ENCODE measurements at places on chromosomes 4 and X.

- DNase-seq: no peak
Measured at GRCh38 chr4:33111117-33111516, 2390.9 kb downstream of the PCDH7 start.

- DNase-seq: no peak
Measured at GRCh38 chr4:172740434-172740833, 428.2 kb upstream of the GALNT7 start.

DNA sequence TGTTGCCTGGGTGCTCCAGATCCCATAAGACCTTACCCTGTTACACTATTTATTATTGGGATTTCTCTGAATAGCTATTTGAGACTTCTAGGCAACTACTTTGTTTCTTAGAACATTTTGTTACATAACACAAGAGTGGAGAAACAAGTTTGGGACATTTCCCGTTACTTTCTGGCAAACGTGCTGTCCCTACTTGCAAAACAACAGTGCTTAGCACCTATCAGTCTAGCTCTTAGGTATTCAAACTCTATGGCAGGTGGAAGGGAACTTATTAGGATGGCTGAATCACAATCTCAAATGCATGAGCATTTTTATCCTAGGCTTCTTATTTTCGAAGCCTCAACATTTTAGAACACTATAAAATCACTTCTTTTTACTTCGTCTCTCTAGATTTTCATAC is 613.6 kb downstream of the DMD start:
- no peak for DNase-seq

DNA sequence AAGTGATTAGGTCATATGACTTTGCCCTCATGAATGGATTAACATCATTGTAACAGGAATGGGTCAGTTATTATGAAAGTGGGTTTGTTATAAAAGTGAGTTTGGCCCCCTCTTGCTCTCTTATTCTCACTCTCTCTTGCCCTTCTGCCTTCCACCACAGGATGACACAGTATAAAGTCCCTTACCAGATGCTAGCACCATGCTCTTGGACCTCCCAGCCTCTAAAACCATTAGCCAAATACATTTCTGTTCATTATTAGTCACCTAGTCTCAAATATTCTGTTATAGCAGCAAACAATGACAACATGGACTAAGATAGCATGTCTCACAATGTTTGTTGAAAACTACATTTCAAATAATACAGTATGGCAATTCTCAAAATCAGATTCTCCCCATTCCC is 59.7 kb downstream of the RWDD4 start:
- DNase-seq: no peak

GRCh38 chrX:18041656-18042055 is 179.0 kb downstream of the BEND2 start:
- DNase-seq: no peak

- DNase-seq: peak; percentile 93
Measured at GRCh38 chr4:53702334-53703266, 111.3 kb upstream of the LNX1 start.

GRCh38 chr4:52107336-52107735 is 56.2 kb downstream of the SPATA18 start:
- no peak for DNase-seq

DNA sequence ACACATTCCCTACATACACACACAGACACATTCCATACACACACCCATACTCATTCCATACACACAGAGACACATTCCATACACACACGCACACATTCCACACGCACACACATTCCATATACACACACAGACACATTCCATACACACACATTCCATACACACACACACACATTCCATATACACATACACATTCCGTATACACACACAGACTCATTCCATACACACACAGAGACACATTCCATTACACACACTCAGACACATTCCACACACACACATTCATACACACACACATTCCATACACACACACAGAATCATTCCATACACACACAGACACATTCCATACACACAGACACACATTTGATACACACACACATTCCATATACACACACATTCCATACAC is 15.2 kb downstream of the LINC00632 start:
- no peak for DNase-seq

- no peak for DNase-seq
Measured at GRCh38 chrX:3076416-3076991, 35.2 kb downstream of the ARSF start.

GRCh38 chr4:1493540-1494287 is 87.5 kb upstream of the NKX1-1 start:
- DNase-seq: no peak

DNA sequence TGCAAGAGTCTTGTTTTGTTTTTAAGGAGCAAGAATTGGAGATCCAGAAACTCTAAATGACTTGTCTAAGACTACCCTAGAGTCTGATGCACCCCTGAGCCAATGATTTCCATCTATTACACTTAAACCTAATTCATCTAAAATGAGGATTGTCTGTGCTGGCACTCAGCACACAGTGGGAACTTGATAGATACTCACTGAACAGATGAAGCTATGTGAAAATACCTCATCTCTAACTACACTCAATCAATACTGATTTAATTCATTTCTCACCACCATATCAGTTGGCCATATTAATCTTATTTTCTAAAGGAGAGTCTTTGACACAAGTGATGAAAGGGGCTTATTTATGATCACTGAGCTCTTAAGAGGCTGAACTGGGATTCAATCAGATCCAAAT is 262.1 kb downstream of the HS3ST1 start:
- no peak for DNase-seq

DNA sequence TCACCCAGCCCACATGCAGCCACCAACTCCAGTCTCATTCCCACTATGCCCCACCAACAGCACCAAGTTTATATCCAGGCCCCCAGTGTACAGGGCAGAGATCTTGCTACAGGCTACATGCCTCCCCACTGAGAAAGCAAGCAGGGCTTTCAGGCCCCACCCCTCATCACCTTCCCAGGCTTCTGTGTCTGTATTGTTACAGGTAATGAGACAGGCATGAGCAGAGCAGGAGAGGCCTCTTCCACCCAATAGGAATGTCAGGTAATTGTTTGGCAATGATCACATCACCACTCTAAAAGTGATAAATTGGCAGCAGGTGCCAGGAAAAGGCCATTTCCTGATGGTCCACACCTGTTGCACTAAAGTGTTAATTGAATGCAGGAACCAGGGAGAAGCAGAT is 102.5 kb downstream of the ZNF518B start:
- DNase-seq: no peak

GRCh38 chrX:10557166-10557565 is 63.2 kb downstream of the MID1 start:
- DNase-seq: no peak

DNA sequence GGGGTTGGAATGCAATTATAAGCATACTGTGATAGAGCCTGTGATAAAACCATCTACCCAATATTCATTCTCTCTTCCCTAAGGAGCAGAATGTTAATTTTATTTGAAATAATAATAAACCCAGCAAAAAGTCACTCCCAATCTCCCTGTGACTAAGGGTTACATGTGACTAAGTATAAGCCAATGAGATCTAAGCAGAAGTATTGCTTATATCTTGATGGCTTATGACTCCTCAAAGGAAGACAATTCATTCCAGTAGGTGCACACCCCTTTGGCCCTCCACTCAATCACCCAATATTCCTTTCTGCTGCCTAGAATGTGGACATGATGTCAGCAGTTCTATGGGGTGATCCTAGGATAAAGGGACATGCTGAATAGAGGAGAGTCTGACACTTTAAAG is 224.6 kb downstream of the ADAMTS3 start:
- DNase-seq: no peak

DNA sequence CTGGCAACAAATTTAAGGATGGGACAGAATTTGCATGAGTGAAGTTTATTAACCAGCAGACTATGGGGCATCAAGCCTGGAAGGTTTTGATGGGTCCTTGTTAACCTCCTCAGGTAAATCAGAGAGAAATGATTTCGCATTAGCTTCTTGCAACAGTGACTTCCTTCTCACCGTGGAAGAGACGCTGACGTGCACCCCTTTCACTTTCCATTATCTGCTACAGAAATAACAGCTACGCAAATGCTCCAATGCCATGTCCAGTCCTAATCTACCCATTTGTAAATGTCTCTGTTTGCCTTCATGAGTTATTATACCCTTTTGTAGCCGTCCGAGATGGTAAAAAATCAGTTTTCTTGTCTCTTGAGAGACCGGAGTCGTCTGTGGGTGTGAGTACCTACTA is 100.3 kb downstream of the SLC34A2 start:
- DNase-seq: no peak

DNA sequence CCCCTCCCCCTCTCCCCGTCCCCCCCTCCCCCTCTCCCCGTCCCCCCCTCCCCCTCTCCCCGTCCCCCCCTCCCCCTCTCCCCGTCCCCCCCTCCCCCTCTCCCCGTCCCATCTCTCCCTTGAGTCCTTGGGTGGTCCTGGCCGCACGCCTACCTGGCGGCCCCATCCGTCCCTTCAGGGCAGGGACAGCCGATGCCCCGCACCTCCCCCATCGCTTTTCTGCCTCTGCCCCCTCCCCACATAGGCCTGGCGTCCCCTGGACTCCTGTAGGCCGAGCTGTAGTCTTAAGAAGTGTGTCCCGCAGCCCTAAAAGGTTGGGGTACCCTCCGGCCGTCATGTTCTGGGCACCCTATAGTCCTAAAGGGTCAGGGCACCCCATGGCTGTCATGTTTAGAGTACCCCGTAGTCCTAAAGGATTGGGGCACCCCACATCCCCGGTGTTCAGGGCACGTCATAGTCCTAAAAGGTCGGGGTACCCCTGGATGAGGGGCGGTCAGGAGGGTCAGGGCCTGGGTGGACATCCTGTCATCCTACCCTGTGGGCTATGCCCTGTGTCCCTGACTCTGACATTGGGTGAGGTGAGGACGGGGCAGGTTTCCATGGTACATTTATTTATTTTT is 10.8 kb upstream of the GTPBP6 start:
- no peak for DNase-seq

GRCh38 chr4:73740353-73740778 is at the start of gene CXCL8:
TSS of gene CXCL8 (plus strand) at chr4:73740569. CDS start at chr4:73740659, 90 bp downstream.
- peak; percentile 87 for DNase-seq

- no peak for DNase-seq
Measured at GRCh38 chrX:48470110-48470832, at the start of gene SLC38A5. TSS of gene SLC38A5 (minus strand) at chrX:48470260. CDS start at chrX:48467924, 2,336 bp downstream.

GRCh38 chrX:115503099-115503498 is 57.9 kb upstream of the PLS3 start:
- no peak for DNase-seq

DNA sequence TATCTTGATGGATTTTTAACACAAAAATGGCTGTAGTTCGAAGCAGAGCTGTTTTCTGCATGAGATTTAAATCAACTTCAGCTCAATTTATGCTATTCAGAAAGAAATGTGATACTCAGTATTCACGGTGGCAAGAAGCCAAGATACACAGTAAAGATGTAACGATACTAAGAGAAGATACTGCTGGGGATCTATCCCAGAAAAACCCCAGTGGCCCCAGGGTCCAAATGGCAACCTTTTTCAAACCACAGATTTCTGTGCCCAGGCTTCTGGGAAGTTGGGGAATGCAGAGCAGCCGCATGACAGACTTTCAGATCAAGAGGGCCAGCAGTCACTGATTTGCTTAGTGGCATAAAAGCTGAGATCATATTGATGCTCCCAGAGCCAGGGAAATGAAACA is 353.9 kb downstream of the AFF2 start:
- peak; percentile 37 for DNase-seq

- peak; percentile 58 for DNase-seq
Measured at GRCh38 chrX:150849486-150849885, 49.0 kb downstream of the CD99L2 start.

- DNase-seq: no peak
Measured at GRCh38 chrX:130174045-130174704, 2.4 kb downstream of the RAB33A start.

GRCh38 chr4:122552898-122553297 is 68.0 kb downstream of the IL21 start:
- DNase-seq: no peak

- no peak for DNase-seq
Measured at GRCh38 chr4:26763648-26764047, 97.0 kb upstream of the STIM2 start.

DNA sequence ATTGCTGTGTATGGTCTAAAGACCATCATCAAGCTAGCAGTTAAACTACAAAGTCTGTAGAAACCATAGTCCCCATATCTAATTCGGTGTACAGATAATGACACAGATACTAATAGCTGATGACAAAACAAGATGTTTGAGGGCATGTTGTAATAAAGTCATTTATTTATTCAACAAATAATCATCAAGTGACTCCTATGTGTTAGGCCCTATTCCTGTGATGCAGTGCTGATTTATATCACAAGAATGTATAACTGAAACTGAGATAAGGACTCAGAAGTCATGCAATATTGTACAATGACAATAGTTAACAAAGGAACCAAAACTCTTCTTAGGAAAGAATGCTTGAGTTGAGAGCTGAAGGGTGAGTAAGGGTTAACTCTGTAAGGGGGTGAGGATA is 315.0 kb upstream of the NR3C2 start:
- DNase-seq: no peak

Data from DMS53 (cell line).